Amygdala (tissue), 56 donors: ENCODE measurements at places on chromosomes 16 and 17.
A peak's percentile ranks its signal among the peaks of the same experiment; 100 is the strongest.

DNA sequence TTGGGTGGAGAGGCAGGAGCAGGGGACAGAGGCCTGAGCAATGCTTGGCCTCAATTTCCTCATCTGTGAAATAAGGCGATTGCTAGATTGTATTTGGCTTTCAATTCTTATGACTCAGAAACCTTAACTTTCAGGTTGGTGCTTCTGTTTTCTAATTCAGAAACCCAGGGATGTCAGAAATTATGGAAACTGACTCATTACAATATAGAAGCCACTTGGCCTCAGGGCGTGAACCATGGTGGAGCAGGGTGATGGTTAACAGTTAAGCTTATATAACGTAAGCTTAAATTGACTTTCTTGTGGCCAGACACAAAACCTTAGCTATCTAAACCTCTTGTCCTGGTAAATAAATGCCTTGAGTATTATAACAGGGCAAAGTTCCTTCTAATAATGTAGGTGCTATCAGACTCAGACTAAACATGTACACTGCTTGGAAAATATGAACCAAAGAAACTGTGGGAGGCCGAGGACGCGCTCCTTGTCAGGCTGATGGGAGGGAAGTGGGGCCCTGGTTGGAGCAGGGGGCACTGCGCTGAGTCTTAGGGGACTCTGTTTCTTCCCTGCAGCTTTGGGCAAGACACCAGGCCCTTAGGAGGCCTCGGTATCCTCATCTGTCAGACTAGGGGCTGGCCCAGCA lies 17.1 kb upstream of the SREBF1 start:
- DNase-seq: no peak

DNA sequence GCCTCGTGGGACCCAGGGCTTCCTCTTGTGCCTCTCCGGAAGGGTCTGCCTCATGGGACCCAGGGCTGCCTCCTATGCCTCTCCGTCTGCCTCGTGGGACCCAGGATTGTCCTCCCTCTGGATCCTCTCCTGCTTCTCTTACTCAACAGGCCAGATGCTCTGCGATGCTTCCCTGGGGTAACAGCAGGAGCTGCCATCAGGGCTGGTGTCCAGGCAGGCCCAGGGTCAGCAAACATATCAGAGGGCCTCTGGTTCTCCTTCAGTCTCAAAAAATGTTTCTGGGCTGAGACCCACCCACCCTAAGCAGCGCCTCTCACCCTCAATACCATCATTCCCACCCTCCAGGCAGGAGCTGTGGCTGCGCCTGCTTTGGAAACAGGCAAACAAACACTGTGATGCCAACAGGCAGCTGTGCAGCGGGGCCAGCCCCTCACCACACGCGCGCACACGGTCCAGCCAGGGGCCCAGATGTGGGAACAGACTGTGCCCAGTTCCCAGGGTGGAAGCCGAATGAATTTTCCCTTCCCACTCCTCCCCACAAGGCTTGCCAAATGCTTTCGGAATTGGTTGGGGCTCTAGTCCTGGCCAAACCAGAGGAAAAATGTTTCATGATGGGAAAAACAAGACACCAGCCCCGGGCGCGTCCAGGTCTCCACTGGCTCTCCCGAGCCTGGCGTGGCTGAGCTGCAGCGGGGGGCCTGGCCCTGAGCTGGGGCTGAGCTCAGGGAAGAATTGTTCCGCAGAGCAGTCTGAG lies 11.3 kb downstream of the TIMM22 start:
- DNase-seq: no peak

DNA sequence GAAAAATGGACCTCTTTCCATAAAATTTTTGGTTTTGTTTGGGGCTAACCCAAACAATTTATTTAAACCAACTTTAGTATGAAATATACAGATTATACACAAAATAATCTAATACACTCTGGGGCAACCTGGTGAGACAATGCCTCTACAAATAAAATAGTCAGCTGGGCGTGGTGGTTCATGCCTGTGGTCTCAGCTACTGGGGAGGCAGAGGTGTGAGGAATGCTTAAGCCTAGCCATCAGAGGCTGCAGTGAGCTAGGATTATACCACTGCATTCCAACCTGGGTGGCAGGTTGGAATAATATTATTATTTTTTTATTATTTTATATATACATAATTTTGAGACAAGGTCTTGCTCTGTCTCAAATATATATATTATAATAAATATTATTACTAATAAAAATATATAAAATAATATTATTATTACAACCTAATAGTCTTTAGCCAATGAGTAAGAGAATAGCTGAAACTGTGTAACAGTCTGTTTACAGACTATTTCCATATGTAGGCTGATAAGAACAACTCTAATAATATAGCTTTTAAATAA lies 50.5 kb downstream of the GLG1 start:
- DNase-seq: no peak

- DNase-seq: no peak
These were observed at the start of gene MYH3 for GRCh38 chr17:10657148-10657547. TSS of gene MYH3 (minus strand) at chr17:10657309. CDS start at chr17:10655064, 2,245 bp downstream.

DNA sequence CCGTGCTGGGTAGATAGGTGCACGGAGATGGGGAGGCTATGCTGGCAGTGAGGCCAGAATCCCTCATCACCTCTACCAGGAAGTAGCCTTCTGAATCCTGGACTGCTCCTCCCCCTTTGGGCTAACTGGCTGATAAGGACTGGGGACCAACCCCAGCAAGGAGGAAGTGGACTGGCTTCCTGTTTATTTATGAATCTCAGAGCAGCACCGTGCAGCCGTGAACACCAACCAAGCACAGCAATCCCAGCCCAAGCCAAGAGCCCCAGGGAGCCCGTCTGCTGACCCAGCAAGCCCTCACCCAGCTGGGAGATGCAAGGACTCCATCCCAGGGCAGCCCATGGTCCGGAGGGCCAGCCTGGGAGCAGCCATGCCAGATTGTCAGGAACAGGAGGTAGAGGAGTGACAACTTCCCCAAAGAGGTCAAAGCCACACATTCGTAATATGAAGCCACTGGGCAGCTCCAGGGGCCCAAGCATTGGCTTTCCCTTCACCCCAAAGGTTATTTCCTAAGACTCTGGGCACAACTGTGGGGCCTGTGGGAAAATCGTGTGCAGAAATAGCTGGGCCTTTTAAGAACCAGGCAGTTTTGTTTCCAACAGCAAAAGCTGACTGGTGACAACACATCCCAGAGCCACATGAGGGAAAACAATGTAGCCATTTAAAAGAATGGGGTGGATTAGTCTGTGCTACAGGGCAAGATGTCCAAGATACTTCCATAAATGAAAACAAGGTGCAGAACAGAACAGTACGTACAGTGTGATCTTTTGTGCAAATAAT lies 23.9 kb downstream of the PHB1 start:
- peak; percentile 41 for DNase-seq

GRCh38 chr16:23902034-23902747 lies 66.4 kb downstream of the PRKCB start:
- DNase-seq: no peak
